ENCODE measurements at places on chromosomes 1 and 21.

DNA sequence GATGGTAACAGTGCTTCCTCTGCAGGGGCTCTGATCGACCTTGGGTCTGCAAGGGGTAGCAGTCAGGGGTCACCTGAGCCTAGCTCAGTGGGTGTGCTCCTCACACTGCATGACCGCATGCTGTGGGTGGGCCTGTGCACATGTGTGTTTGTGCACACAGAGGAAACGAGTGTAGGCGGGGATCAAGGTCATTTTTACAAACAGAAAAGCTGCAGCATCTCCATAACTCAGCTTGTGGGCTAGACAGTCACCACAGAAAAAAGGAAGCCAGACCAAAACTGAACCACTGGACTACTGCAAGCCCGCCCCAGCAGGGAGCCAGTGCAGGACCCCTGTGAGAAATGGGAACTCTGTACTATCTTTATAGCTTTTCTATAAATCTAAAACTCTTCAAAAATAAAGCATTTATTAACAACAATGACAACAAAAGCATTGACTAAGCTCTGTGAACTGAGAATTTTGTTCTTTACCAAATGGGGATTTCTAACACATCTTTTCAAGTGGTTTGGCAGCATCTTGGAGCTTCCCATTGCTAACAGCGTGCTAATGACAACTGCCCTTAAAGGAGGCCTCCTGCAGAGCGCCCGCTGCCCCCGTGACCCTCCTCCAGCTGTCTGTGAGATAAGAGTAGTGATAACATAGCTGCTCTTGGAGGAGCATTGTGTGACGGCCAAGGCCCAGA is 19.9 kb upstream of the NEK2 start:
- no peak for DNase-seq

DNA sequence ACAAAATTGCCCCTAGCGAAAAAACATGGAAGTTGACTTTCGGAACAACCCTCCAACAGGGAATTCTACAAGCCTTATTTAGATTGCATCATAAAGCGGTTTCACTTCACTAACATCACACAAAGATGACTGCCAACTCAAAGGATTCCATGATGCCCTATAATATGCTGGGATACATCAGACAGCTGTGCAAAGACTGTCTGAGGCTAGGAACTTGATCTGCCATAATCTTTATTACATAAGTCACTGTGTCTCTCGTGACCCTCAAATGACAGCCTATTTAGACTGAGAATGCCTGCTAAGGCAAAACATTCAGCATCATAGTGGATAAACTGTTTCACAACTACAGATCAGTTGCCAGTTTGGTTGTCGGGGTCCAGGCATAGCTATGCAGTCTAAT is 23.8 kb downstream of the FH start:
- DNase-seq: no peak

GRCh38 chr1:157671895-157672294 is 28.7 kb downstream of the FCRL3 start:
- no peak for DNase-seq

- DNase-seq: no peak
Observed at GRCh38 chr21:40687625-40688024, 159.3 kb downstream of the DSCAM start.

DNA sequence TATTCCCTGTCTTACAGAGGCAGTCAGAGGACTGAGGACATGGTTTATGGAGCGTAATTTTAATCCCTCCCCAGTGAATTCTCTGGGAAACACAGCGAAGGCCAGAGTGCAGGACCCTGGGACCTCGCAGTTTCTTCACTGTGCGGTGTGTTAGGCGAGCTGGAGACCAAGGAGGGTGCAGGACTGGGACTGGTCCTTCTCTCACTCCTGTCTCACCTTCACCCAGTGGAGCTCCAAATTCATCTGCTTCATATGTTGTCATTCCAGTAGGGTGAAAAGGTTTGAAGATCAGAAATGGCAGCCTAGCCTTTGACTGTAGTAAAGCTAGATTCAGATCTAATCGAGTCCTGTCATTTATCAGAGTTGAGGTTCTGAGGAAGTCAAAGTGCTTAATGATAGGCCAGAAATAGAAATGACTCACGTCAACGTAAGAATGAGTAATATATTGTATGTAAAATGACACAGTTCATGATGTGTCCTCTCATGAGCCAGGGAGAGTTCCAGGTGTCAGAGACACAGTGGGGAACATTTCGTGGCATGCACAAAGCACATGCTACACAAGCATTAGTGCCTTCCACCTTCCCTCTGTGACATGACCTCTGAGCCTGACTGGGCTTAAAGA is 647.5 kb downstream of the SMYD3 start:
- DNase-seq: no peak

DNA sequence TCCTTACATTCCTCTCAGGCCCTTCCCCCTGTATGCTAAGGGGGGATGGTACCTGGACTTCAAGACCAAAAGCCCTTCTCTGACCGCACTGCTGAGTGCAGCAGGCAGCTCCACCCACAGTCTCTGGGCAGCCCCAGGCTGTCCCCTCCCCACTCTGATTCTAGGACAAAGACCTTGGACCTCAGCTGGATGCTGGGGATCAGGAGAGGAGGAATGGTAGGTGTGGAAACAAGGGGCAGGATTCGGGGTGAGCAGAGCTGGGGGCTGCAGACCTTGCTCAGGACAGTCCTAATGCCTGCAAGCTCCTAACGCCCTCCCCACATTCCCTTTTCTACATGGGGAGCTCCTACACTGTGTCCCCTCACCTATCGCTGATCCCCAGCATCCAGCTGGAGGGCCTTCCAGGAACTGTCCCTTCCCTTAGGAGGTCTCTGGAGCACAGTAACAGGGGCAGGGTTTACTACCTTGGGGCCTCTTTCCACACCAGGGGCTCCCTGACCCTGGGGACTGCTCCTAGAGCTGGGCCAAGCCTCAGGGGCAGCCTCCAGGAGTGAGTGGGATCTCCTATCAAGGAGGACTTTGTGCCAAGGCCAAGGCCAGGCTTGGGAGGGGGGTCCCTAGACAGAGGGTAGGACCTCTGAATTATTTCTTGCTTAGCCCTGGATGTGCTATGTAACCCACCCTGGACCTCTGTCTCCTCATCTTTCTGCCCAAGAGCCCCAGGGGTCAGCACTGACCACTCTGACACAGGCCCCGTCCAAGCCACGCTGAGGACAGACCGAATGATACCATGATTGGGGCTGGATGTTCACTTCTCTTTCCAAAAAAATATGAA is 5.6 kb downstream of the CLDN19 start:
- DNase-seq: no peak

GRCh38 chr1:192610112-192610889 is 25.6 kb upstream of the RGS13 start:
- no peak for DNase-seq

DNA sequence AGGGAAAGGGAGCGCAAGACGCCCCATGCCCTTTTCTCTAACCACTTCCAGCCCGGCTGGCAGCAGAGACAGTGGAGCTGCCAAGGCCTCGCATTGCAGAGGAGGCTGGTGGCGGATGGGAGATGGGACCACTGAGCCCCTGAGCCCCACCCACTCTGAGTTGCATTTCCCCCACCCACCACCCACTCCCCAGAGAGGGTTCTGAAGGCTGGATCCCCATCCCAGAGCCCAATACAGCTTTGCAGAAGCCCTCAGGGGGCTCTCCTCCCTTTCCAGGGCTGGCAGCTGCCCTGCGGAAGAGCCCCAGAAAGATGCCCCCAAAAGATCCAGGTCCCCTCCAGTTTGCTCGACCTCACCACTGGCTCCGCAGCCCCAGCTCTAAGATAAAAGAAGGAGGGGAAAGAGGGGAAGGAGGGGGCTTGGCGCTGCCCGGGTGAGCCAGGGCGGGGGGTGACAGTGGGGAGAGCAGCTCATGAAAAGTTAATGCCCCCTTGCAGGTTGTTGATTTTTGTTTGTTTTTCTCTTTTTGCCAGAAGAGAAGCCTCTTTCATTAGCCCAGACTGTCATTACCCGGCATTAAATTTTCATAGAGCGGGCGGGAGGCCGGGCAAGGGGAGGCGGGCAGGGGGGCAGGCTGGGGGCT is 38.4 kb upstream of the CASZ1 start:
- no peak for DNase-seq

- DNase-seq: no peak
Observed at GRCh38 chr1:43284065-43284464, 1.3 kb downstream of the C1orf210 start.

- no peak for DNase-seq
Observed at GRCh38 chr1:197567442-197567841, 207.8 kb downstream of the DENND1B start.

DNA sequence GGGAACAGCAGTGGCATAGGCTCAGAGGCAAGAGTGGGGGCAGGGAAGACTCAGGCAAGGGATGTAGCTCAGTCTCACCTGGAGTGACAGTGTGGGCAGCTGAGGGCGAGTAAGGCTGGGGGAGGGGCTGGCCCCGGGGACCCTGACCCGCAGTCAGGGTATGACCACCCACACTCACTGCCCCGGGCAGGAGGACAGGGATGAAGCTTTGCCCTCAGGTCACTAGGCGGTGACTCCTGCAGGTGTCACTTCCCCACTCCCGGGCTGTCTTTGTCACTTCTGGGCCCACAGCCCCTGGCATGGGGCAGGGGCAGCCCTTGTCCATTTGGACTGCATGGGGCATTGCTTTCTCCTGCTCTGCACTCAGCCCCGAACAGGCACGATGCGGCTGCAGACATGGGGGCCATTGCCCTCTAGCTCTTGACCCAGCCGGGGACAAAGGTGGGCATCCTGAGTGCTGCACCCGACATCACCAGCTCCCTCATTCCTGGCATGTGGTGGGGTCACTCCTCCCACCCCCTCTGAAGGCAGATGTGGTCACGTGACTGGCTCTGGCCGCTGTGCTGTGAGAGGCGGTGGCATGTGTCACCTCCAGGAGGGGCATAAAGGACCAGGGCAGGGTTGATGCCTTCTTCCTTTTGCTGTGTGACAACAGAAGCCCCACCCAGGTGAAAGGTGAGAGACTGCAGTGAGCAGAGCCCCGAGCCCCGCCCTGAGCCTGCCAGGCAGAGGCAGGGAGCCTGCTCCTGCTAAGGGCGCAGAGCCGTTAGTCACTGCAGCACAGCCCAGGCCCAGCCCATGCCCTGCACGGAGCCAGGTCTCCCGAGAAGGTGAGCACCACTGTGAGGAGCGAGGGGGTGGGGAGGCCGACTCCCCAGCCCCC is 66.0 kb downstream of the MATN1 start:
- DNase-seq: no peak

DNA sequence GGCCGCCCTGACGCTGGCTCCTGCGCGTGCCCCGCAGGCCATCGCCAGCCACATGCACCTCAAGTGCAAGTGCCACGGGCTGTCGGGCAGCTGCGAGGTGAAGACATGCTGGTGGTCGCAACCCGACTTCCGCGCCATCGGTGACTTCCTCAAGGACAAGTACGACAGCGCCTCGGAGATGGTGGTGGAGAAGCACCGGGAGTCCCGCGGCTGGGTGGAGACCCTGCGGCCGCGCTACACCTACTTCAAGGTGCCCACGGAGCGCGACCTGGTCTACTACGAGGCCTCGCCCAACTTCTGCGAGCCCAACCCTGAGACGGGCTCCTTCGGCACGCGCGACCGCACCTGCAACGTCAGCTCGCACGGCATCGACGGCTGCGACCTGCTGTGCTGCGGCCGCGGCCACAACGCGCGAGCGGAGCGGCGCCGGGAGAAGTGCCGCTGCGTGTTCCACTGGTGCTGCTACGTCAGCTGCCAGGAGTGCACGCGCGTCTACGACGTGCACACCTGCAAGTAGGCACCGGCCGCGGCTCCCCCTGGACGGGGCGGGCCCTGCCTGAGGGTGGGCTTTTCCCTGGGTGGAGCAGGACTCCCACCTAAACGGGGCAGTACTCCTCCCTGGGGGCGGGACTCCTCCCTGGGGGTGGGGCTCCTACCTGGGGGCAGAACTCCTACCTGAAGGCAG is 23.4 kb upstream of the ARF1 start:
- no peak for DNase-seq

- no peak for DNase-seq
Observed at GRCh38 chr1:2019172-2019543, at the start of gene GABRD. Gene GABRD, plus strand, starts transcription at chr1:2019345. Its CDS starts 79 bp downstream, at chr1:2019424.

- no peak for DNase-seq
Observed at GRCh38 chr1:24535021-24535424, 20.9 kb upstream of the NCMAP start.

- DNase-seq: no peak
Observed at GRCh38 chr1:36752431-36752830, 269.7 kb upstream of the CSF3R start.

GRCh38 chr21:45306832-45307571 is 19.3 kb upstream of the POFUT2 start:
- DNase-seq: no peak

- DNase-seq: no peak
Observed at GRCh38 chr1:47725511-47725991, 271.6 kb downstream of the TRABD2B start.

GRCh38 chr1:203797948-203798655 is 2.7 kb downstream of the ZBED6 start:
- DNase-seq: no peak

GRCh38 chr1:48019714-48020315 is 22.6 kb upstream of the TRABD2B start:
- no peak for DNase-seq

GRCh38 chr21:37447288-37447936 is 80.8 kb downstream of the DYRK1A start:
- DNase-seq: no peak

DNA sequence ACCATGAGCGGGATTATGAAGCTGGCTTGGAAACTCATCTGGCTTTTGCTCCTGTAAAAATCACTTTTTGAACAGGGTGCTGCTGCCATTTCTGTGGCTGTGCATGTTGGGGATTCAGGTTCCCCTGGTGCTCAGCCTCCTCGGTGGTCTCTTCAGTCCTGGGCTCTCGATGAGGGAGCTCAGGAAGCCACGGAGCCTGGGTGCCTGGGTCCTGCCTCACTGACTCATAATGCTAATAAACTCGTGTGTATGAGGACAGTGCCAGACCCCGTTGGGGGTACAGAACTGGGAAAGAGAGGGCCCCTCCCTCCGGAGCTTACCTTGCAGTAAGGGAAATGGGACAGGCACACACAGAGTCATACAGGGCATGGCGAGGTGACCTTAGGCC is 5.8 kb downstream of the COQ8A start:
- no peak for DNase-seq

GRCh38 chr1:86339014-86339812 is 56.9 kb downstream of the ODF2L start:
- DNase-seq: no peak

DNA sequence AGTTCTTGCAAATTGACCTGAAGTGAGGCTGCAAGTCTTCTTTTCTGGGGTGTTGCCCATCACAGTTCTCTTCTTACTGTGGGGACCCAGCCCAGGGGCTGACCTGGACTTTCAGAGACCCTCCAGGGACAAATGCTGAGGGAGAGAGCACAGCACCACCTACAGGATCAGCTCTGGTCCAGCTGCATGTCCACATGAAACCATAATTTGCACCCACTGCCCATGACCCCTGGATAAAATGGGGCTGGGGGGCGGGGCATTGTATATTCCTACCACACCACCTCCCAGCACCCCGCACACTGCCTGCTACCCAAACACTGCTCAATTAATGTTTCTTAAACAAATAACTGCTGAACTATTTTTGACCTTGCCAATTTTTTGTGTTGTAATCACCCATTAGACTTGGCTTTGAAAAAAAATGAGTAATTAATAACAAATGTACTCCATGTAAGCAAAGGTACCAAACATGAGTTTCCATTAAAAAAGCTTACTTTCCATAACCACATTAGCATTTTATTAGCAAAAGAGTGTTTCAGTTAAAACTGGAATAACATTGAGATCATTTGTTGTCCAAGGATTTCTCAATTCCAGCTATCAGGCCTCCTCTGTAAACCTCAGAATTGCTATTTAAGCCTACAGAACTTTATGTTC is 168.0 kb upstream of the RAB4A start:
- DNase-seq: no peak
